GM04503 (cell line): ENCODE measurements at places on chromosomes 16 and 17.

DNA sequence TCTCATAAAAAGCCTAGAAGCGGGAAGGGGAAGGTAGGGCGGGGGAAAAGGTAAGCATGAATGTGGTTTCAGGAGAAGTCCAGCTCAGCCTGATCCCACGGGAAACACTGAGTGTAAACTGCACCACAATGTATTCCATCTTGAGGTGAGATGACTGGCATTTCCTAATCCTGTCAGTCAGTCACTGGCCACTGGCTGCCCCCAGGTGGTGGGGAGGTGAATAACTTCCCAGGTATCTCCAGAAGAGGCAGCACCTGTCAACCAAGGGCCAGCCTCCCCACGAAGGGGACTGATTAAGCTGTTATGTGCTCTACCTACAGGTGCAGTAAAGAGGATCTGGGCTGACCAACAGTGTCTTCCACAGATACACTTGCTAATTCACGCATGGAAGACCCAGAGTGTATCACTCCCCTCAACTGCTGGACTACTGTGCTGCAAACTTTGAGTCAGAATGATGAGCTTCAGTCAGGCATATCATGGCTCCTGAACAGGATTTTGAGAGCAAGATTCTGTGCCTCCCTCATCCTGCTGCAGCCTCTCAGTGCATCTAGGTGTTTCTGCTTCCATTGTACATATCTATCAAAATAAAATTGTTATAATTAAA, 108.5 kb upstream of the CCL2 start:
- no peak for DNase-seq

DNA sequence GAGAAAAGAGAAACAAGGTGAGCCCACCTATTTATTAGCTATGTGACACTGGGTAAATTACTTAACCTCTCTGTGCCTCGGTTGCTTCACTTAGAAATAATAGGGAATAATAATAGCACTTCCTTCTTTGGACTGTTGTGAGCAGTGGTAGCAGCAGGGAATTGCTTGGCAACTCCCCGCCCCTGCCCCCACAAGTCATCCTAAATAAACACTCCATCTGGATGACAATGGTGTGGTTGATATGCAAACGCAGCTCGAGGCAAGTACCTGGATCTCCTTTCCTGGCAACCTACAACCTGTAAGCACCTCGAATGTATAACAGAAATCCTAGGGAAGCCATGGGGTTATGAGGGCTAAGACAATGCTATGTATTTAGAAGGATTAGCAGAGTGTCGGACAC, 9.1 kb downstream of the TEKT3 start:
- DNase-seq: no peak

DNA sequence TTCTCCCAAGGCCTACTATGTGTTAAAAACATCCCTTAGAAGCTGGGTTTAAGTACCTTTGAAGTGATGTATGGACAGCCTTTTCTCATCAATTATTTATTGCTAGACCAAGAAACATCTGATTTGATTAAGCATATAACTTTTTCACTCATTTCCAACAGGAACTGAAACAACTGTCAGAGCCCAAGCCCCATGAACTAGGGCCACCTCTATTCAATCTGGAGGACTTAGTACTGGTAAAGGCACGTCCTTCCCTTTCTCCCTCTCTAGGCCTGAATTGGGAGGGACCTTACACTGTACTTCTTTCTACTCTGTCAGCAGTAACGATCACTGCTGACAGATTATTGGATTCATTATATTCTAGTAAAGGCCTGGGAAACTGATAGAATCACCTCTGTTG, 612.0 kb upstream of the CDH8 start:
- no peak for DNase-seq

DNA sequence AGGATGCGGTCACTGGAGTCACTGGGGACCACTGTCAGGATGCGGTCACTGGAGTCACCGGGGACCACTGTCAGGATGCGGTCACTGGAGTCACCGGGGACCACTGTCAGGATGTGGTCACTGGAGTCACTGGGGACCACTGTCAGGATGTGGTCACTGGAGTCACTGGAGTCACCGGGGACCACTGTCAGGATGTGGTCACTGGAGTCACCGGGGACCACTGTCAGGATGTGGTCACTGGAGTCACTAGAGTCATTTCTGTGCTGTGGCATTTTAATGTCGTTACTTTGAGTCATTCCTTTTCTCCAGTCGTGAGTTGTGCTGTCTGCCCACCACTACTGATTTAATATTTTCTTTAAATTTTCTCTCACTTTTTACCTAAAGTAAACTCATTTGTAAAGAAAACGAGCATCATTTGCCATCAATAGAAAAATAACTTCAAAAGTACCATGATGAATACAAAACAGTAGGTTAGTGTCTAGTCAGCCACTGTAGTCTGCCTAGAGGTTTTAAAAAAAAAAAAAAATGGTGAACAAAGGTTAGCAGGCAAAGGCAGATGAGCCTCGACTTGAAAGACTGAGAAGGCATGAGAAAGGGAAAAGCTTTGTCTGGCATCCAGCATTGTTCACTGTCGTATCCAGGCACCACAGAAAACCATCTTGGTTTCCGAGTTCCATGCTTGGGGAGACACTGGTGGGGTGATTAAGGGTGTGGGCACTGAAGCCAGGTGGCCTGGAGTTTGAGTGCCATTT, 346.6 kb downstream of the SNX29 start:
- DNase-seq: no peak

GRCh38 chr16:29237971-29238370, 168.5 kb downstream of the NPIPB11 start:
- no peak for DNase-seq

DNA sequence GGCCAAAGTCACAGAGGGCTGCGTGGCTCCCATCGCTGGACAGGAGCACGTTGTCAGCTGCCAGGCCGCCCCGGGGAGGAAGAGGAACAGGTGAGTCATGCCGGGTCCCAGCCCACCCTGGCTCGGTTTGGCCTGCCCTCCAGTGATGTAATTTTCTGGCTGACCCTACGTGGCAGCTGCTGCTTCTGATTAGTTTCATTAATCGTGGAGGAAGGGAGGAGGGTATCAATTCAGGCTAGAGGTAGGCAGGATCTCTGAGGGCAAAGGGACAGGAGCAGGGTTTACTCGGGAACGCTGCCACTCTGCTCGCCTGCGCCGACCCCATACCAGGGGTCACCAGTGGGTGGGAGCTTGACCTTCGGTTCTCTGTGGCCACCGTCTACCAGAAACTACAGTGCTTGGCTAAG, 11.7 kb upstream of the SPATA32 start:
- DNase-seq: no peak

GRCh38 chr16:66592241-66592640, 12.3 kb upstream of the CMTM3 start:
- DNase-seq: no peak

DNA sequence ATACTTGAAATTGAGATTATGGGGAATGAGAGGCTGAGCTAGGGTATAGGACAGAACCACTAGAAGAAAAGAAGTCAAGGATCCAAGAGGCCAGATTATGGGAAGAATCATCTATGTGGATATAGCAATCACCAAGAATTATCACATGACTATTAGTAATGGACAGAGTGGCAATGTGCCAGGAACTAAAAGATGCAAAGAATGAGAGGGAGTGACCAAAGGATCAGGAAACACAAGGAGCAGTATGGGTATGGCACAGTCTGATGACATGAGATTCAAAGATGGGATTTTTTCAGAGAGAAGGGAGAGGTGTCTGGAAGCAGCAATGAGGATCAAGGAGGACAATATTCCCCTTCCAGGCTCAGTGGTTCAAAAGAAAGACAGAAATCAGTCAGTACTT, 212.2 kb downstream of the AATF start:
- DNase-seq: no peak

DNA sequence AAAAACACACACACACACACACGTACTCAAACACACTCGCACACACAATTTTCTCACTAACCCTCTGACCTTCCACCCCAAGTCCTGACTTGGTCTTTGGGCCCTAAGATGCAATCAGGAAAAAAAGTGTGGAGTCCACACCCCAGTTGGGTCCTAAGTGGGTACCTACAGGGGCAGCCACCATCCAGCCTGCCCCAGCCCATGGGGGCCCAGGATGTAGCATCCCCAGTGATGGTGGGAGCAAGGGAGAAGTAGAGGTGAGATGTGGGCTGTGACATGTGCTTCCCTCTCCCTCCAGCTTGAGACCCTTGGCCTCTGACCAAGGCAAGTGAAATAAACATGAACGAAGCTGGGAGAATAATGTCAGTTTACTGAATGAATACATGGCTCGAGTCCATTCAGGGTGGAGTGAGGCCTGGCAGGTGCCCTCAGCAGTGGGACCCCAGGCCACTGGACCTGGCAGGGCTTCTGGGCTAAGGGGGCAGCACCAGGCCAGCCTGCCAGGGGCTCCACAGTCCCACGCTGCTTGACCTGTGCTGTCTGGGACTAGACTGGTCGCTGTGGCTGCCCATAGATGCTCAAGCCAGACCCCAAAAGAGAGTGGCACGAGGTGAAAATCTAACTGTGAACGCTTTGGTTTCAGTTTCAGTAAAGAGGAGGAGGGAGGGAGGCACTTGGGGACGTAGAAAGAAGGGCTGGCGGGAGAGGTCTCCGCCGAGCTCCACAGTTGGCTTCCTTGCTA, 73.7 kb downstream of the MRC2 start:
- DNase-seq: no peak

GRCh38 chr17:12554251-12554650, 111.4 kb upstream of the MYOCD start:
- no peak for DNase-seq

DNA sequence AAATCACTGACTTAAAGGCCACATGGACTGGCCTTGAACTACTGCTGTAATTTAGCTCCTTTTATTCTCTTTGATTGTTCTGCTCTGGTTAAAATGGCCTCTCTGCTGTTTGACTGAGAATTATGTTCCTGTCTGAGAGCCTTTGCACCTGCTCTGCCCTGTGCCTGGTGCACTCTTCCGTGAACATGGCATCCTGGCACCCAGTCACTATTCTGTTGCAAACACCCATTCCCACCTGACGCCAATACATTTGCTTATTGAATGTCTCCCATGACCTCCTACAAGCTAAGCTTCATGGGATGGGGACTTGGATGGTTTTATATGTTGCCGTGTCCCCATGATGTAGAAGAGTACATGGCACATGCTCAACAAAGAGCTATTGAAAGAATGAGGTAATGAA, 20.1 kb downstream of the HSD17B2 start:
- no peak for DNase-seq

DNA sequence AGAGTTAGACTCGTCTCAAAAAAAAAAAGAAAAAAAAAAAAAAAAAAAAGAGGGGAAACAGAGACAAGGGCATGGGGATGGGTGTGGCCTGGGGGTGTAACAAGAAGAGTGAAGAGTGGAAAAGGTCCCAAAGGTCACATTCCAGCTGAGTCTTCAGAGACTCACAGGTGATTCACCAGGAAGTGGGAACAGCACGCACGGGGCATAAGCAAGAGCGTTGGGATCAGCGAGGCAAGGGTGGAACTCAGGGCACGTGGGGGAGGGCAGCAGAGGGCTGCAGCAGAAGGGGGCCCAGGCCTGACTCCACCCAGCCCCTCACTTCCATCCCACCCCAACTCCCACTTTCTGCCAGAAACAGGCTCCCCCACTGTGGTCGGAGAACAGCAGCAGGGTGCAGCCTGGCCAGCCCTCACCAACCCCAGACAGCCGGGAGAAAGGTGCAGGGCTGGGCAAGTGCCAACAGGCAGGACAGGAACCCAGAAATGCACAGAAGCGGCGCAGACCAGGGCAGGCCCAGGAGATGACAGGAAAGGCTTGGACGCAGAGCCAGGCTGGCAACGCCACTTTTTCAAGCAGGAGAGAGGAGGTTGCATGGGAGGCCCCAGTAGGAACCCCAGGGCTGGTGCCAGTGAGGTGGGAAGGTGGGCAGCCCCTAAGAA, 3.3 kb downstream of the MEAK7 start:
- DNase-seq: no peak

DNA sequence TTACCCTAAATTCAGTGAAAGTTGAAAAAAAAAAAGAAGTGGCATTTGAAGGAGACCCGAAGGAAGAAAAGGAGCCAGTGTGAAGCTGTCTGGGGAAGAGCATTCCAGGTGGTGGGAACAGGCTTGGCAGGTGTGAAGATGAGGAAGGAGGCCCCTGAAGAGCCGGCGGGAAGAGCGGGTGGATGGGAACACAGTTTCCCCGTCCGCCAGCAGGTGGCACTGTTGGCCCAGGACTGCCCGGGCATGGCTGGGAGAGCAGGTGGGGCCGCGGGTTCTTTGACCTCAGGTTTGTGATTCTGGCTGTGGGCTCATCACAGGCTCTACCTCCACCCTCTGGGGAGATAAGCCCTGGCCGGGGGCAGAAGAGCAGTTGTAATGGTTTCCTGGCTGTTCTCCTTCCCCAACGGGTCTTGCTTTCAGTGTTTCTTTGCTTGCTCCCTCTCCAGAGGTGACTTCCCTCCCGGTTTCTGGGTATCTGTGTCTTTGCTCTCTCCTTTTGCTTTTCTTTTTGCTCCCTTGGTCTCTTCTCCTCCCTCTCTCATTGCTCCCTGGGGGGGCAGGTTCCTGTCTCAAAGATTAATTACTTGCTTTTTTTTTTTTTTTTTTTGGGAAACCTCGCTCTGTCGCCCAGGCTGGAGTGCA, 32.3 kb downstream of the RAP1GAP2 start:
- DNase-seq: no peak

DNA sequence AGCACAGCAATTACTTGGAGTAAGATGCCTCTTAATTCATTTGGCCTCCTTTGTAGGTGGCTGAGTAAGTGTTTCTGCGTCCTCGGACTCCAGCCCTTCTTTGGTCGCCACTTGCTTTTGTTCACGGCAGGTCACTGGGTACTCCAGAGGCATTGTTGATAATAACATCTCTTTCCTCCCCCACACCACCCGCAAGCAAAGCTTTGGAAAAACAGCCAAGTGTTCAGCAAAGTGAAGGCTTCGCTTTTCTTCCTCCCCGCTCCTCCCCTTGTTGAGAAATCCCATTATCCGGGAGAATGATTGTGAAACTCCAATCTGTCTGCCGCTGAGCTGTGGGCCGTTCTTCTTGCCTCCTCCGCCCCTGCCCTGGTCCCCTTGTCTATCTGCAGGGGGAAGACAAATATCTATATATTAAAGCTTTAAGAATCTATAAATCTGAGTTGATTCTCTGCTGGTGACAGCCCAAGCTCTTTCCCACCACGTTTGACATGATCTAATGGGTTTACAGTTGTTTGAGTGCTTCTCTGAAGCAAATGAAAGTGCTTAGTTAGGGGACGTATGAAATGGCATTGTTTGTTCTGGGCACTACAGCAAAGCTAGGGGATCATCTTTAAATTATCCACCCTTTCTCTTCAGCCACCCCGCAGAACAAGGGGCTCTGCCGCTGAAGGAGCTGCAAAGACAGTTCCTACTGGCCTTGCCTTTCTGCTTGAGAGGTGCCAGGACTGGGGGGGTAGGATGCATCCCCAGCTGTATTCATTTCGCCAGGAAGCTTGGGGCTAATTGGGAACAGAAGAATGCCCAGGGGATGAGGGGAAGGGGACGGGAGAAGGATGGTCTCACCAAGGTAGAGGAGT, 167.1 kb downstream of the CCDC182 start:
- DNase-seq: peak; percentile 33

- DNase-seq: no peak
Observed at GRCh38 chr17:77564278-77564920, 394.1 kb upstream of the TNRC6C start.

DNA sequence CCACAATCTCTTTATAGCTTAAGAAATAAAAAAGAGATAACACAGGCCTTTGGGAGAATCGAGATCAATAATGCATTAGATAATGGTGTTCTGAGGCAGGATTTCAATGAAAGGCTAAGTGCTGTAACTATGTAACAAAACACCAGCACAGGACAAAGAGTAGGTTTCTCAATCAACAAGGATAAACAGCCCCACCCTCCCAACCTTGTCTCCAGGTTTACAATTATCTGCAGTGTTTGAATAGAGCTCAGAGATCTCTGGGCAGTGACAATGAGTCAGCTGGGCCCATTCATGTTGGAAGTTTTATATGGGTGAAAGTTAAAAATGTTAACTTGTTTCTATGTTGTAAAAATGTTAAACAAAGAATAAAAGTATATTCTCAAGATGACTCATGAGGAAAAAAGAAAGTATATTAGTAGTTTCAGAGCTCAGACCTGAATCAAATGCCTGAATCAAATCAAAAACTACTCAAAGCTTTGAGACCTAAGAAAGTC, 17.0 kb upstream of the KRT20 start:
- DNase-seq: no peak
